Natural killer cell (primary cell): ENCODE measurements at places on chromosomes 2 and 18.
A peak's percentile ranks its signal among the peaks of the same experiment; 100 is the strongest.

DNA sequence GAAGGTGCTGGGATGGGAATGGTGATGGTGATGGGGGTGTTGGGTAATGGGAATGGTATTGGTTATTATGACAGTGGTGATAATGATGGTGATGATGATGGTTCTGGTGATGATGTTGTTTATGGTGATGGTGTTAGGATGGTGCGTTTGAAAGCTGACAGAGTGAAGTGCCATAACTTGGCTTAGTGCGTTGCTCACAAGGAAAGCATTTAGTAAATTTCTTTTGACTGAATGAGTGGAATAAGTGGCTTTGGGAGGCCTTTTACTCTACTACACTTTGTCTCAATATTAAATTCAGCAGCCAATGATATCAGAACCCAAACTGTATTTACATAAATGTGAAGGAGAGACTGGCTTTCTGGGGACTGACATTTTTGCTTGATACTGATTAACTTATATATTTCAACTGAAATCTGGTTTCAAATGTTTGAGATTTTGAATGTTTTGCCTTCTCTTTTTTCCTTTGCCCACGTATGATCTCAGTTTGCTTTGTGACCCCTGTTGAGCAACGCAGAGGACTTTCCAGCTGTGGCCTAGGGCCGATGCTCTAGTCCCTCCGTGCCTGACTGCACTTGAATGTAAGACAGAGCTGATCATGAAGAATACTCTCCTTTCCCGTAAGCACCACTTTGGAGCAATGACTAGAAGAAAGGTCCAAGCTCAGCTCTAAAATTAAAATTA lies 128.5 kb upstream of the SH3BP4 start:
- no peaks in the 10 kb centered on the region for H3K36me3 ChIP-seq
- H3K4me1 ChIP-seq: no peaks in the 10 kb centered on the region
- no peak overlapping the region for H3K27ac ChIP-seq

GRCh38 chr18:56902653-56903052 lies 244.2 kb upstream of the BOD1L2 start:
- no peaks in the 10 kb centered on the region for H3K36me3 ChIP-seq
- no peak overlapping the region for H3K27ac ChIP-seq
- no peaks in the 10 kb centered on the region for H3K27me3 ChIP-seq
- H3K4me3 ChIP-seq: no peak overlapping the region
- no peaks in the 10 kb centered on the region for H3K4me1 ChIP-seq

DNA sequence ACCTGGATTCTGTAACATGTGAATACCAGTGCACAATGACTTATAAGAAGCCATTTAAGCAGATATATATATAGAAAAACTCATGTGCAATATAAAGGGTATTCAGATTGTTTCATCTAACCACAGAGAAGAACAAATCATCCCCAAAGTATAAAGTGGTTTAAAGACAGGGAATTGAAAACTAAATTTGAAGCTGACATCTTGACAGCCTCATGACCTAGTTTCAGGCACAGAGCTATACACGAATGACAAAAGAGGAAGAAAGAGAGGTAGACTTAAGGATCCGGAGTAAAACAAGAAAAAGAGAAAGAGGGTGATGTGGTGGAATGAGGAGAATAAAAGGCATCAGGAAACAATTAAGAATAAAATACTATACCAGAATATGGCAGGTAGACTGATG lies 194.5 kb downstream of the EPHA4 start:
- H3K27me3 ChIP-seq: no peaks in the 10 kb centered on the region
- H3K27ac ChIP-seq: no peak overlapping the region
- H3K4me1 ChIP-seq: no peaks in the 10 kb centered on the region

DNA sequence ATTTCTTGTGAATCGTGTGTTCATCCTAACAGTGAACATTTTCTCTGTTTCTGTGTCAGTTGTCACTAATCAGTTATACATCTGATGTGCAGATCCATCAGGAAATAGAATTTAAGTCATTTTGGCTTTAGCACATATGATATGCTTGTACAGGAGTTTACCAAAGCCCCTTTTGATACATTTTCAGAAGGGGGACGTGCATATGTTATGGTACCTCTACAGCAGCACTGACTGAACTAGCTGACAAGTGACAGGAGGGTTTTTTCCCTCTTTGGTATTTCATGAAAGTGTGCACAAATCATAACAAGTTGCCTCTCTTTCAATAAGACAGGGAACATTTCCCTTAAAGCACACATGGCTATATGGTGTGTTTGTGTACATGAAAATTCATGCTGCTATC lies 536.5 kb downstream of the PLCL1 start:
- H3K4me3 ChIP-seq: no peak overlapping the region
- peaks cover 5% of the 10 kb centered on the region for H3K27me3 ChIP-seq
- H3K36me3 ChIP-seq: no peaks in the 10 kb centered on the region
- H3K4me1 ChIP-seq: no peaks in the 10 kb centered on the region
- no peak for DNase-seq
- H3K27ac ChIP-seq: no peak overlapping the region

GRCh38 chr2:174692256-174692919 lies 71.9 kb downstream of the CHRNA1 start:
- H3K27ac ChIP-seq: no peak overlapping the region
- no peaks in the 10 kb centered on the region for H3K4me1 ChIP-seq
- no peaks in the 10 kb centered on the region for H3K36me3 ChIP-seq
- no peaks in the 10 kb centered on the region for H3K27me3 ChIP-seq

GRCh38 chr2:227339098-227339599 lies 14.1 kb downstream of the MFF start:
- H3K27me3 ChIP-seq: no peaks in the 10 kb centered on the region
- no peak overlapping the region for H3K4me3 ChIP-seq
- DNase-seq: no peak
- H3K27ac ChIP-seq: no peak overlapping the region
- no peaks in the 10 kb centered on the region for H3K4me1 ChIP-seq

DNA sequence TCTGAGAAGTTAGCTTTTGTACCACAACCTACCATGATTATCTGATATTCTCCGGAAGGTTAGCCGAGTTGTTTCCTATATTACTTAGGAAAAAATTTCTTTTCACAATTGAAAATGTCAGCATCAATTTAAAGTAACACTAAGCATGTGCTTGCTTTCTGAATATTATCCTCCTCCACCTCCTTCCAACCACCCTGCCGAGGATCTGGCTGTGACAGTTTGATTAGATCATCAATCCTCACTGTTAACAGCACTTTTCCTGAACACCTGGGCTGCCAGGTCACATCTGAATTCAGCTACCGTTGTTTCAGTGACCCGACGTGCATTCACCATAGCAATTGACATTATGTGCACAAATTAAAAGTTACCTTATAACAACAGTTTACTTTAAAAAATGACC lies 207.0 kb downstream of the ZNF407 start:
- no peaks in the 10 kb centered on the region for H3K4me1 ChIP-seq
- no peak for DNase-seq
- H3K4me3 ChIP-seq: no peak overlapping the region

DNA sequence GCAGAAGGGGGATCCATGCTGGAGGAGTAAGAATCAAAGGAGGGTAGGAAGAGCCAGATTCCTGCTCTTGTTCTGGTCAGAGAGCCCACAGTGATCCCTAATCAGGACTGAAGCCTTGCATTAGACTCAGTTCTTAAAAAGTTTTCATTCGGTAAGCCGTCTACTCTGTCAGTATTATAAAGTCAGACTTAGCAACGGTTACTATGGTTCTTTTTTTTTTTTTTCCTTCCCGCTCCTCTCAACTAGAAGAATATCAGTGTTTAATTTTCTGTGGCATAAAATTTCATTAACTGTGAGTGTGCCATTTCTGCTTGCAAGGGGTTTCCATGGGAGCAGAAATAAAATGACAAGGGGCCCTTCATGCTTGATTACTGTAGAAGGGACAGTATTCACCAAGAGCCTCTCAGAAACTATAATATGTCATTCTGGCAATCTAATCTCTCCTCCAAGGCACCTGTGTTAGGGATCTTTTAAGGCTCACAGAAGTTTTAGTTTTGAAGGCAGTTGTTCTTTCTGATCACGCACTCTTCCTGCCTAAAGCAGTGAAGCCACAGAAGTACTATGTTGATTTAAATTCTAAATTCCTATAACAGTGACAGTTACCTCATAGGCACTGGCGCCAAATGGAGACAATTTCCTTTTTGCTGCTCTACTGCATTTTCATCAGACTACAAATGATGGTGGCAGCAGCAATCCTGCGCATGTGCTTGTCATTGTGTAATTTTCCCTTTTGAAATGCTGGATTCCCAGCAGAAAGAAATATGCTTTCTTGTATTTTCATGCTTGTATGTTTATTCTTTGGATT lies 57.0 kb downstream of the OSBPL6 start:
- no peak overlapping the region for H3K27ac ChIP-seq
- H3K4me1 ChIP-seq: no peaks in the 10 kb centered on the region
- H3K36me3 ChIP-seq: no peaks in the 10 kb centered on the region
- no peaks in the 10 kb centered on the region for H3K27me3 ChIP-seq
- DNase-seq: no peak
- no peak overlapping the region for H3K4me3 ChIP-seq

DNA sequence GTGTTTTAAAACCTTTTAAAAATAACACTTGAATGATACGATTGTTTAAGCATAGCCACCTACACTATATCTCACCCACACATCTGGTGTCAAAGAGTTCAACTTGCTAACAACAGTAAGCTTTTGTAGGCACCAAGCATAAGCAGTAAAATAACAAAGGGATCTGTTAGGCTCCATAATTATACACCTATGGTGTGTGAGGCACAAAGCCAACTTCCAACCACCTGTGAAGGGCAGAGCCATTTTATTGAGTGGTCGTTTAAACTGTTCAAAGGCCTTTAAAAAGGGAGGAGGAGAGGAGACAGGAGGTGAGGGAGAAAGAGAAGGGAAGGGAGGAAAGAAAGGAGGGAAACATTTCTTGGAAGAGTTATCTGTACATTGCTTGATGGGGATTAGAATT lies 27.9 kb downstream of the NEMP2 start:
- no peaks in the 10 kb centered on the region for H3K27me3 ChIP-seq
- DNase-seq: no peak
- H3K36me3 ChIP-seq: peaks cover 66% of the 10 kb centered on the region
- no peak overlapping the region for H3K4me3 ChIP-seq
- no peak overlapping the region for H3K27ac ChIP-seq

GRCh38 chr2:55048508-55049042 lies 1.7 kb downstream of the RTN4 start:
- no peaks in the 10 kb centered on the region for H3K36me3 ChIP-seq
- peaks cover 30% of the 10 kb centered on the region for H3K4me1 ChIP-seq
- H3K4me3 ChIP-seq: peak overlapping the region; percentile 85
- H3K27ac ChIP-seq: peak overlapping the region; percentile 24
- peak; percentile 41 for DNase-seq
- H3K27me3 ChIP-seq: no peaks in the 10 kb centered on the region

GRCh38 chr18:11570769-11571412 lies 38.5 kb upstream of the SLC35G4 start:
- H3K27me3 ChIP-seq: peaks cover 2% of the 10 kb centered on the region
- no peak for DNase-seq
- H3K27ac ChIP-seq: no peak overlapping the region
- no peak overlapping the region for H3K4me3 ChIP-seq
- no peaks in the 10 kb centered on the region for H3K4me1 ChIP-seq

DNA sequence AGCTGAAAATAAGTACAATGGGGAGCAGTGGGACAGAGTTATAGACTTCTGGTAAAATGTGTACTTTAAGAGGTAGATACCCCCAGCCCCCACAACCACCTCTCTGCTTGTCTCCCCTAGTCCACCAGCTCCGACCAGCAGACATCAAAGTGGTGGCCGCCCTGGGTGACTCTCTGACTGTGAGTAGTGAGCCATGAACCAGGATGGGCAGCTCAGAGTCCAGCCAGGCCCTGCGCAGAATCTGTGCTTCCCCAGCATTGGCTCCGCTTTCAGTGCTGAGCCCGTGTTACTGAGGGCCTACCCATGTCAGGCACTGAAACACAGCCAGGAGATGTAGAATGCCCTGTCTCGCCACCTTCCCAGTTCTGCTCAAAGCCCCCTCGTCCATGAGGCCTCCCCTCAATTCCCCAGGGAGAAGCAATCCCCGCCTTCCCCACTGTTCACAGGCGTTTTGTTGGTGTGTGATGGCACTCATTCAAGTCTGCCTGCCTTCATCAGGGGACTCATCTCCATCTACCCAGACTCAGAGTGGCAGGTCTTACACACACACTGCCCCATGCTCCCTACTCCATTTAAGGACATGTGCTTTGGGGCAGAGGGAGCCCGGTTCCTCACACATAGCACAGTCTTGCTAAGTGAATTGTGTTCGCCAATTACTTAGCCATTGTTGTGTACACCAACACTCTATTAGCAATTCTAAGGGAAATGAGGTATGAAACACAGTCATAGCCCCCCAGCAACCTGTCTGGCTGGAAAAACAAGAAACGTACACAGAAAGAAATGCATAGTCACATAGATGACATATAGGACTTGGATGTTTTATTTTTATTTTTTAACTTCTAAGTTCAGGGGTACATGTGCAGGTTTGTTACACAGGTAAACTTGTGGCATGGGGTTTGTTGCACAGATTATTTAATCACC lies 122.6 kb downstream of the PLB1 start:
- H3K27ac ChIP-seq: no peak overlapping the region
- H3K4me3 ChIP-seq: no peak overlapping the region
- no peak for DNase-seq

DNA sequence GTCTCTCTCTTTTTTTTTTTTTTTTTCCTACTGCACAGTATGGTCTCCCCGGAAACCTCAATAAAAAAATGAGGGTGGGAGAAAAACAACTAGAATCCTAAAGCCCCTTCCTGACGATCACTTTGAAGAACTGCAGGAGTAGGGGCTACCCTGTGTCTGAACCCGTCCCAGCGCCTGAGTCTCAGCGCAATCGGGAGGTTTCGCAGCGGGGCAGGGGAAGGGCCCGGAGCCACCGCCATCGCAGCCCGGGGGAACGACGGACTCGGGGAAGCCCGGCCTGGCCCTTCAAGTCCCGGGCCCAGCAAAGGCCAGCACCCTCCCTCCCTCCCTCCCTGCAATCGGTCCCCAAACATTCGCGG lies 411 bp downstream of the NARS1 start:
- H3K27ac ChIP-seq: peak overlapping the region; percentile 83
- peaks cover 9% of the 10 kb centered on the region for H3K4me1 ChIP-seq
- DNase-seq: no peak
- H3K4me3 ChIP-seq: peak overlapping the region; percentile 92

DNA sequence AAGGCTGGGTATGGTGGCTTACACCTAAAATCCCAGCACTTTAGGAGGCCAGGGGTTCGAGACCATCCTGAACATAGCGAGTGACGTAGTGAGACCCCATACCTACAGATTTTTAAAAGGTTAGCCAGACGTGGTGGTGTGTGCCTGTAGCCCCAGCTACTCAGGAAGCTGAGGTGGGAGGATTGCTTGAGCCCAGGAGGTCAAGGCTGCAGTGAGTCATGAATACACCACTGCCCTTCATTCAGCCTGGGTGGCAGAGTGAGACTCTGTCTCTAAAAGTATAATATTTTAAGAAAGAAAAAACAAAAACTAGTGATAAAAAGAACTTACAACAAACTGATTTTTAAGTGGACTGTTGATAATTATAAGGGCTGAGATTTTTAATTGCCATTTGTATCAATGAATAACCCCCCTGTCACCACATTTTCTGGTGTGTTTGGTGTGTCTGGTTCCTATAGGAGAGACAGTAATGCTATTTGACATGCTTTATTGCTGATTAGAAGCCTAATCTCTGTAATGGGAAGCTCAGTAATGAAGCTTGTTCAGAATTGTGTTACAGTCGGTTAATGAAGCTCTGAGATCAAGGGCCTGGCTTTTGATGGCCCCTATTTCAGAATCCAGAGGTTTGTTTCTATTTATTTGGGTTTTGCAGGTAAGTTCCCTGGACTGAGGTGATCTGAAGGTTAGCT lies 147.0 kb downstream of the NEDD4L start:
- H3K4me1 ChIP-seq: peaks cover 8% of the 10 kb centered on the region
- no peaks in the 10 kb centered on the region for H3K36me3 ChIP-seq
- H3K27ac ChIP-seq: no peak overlapping the region
- H3K4me3 ChIP-seq: no peak overlapping the region

GRCh38 chr2:236644067-236644466 lies 74.4 kb downstream of the ACKR3 start:
- no peak overlapping the region for H3K4me3 ChIP-seq
- H3K36me3 ChIP-seq: no peaks in the 10 kb centered on the region
- H3K4me1 ChIP-seq: no peaks in the 10 kb centered on the region
- no peak for DNase-seq
